ENCODE measurements at places on chromosomes 3 and 15.
A peak's percentile ranks its signal among the peaks of the same experiment; 100 is the strongest.

DNA sequence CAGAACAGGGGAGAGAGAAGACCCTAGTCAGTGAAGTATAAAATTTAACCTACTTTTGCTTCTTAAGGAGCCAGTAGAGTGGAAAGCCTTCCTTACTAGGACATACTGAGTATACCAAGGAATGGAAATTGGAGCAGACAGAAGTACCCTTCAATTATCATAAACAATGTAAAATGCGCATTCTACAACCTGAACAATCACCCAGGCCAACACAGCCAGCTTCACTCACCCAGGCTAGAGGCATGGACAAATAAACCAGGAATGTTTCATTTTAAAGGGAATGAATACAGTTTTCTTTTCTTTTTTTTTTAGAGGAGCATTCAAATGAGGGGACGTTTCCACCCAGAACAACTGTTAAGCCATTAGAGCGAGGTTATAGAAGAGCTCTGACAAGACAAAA is 41.9 kb upstream of the PLXND1 start:
- no peak for DNase-seq

GRCh38 chr15:79381593-79381992 is 50.5 kb upstream of the MINAR1 start:
- DNase-seq, result no peak

DNA sequence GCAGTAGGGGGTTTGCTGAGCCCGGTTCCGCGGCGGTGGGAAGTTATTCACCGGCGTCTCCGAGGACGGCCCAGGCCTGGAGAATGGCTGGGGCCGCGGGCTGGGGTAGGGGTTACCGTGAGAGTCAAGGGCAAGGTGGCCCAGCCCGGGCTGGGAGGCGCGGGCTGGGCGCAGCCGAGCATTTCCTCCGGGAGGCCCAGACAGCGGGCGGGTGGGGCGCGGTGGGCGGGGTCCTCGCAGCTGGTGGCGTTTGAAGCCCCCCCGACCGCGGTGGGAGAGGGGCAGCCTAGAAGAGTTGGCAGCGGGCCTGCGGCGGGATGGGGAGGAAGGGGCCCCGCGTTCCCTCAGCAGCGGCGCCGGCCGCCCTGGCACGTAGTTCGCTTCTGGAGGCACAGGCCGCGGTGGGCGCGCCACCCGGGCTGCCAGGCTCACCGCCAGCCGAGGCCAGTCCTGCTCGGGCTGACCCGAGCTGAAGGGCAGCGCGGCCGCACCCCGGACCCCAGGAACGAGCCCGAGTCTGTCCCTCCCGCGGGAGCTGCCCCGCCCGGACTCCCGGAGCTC is 960 bp upstream of the KLF13 start:
- DNase-seq, result no peak

- DNase-seq, result no peak
Observed at GRCh38 chr3:24740326-24740725, 245.7 kb upstream of the THRB start.

- DNase-seq, result no peak
Observed at GRCh38 chr3:12947504-12948369, 106.4 kb upstream of the RPL32 start.

DNA sequence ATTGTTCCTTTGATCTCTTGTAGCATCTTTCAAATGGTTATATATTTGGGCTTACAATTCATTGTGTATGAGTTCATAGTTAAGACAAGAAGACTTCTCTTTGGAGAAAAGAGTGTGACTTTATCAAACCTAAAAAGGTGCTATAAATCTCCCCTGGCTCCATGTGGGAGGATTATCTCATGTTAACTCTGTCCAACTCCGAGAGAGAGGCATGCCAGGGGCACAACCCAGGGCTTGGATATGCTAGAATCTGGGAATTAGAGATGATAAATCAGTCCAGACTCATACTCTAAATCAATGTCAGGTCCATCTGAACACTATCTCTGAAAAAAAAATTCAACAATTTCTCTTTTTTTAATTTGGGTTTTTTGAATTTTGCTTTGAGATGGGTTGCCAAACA is 462.8 kb downstream of the TUSC7 start:
- DNase-seq, result no peak

GRCh38 chr3:33092496-33093254 is 4.3 kb downstream of the GLB1 start:
- no peak for DNase-seq

DNA sequence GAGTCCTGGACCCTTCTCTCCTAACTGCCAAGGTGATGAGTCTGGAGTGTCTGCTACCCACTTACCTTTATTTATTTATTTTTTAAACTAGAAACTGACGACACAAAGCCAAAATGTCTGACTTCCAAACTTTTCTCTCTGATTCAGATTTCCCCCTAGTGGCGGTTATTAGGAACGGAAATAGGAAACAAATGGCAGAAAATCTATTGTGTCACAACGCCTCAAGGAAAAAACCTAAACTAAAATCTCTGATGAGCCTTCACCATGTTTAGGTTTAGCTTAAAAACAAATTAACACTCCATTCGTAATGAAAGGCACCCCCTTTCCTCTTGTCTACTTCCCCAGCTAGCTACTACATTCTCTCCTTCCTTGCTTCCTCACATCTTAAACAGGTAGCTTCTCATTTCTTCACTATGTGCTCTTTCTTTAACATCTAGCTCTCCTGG is 94.0 kb upstream of the MEX3B start:
- DNase-seq, result peak; percentile 18

DNA sequence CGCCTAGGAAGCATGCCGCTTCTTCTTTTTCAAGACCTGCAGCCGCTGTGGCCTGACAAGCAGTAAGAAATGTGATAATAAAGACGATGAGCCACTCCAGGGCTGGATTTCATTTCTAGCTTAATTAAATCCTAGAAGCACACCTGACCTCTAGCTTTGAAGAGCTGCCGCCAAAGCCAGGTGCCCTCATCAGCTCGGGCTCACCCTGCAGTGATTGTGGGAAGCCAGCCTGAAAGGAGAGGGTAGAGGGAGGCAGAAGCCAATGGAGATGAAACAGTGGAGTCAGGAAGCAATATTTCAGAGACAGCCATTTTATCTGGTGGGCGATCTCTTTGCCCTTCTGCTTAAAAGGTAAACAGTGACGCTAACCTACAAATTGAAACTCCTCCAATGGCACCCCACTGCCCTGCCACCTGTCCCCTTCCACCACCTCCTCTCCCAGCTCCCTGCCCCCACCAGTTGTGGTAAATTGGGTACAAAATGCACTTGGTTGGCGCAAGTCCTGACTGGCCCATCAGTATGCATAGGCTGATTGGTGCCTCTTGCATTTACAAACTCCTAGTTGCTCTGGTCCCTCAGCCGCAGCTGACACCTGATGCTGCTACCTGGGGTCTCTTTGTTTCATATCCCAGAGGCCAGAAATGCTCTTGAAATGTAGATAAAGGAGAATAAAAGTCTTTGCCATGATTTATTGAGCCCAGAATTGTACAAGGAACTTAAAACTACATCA is 385.3 kb downstream of the PDCD6IP start:
- DNase-seq, result peak; percentile 73

DNA sequence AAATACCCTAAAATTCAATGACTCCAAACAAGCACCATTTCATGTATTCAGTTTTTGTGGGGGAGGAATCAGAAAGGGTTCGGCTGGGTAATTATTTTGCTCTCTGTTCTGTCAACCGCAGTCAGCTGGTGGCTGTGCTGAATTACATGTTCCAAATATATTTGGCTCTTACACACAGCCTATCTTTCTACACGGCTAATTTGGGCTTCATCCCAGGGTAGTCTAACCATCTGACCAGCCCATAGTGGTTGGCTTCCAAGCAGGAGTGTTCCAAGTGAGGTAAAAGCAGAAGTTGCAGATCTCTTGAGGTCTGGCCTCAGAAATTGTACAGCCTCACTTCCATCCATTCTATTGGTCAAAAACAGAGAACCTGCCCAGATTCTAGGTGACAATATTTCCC is 760.8 kb upstream of the SEMA6D start:
- peak; percentile 66 for DNase-seq

DNA sequence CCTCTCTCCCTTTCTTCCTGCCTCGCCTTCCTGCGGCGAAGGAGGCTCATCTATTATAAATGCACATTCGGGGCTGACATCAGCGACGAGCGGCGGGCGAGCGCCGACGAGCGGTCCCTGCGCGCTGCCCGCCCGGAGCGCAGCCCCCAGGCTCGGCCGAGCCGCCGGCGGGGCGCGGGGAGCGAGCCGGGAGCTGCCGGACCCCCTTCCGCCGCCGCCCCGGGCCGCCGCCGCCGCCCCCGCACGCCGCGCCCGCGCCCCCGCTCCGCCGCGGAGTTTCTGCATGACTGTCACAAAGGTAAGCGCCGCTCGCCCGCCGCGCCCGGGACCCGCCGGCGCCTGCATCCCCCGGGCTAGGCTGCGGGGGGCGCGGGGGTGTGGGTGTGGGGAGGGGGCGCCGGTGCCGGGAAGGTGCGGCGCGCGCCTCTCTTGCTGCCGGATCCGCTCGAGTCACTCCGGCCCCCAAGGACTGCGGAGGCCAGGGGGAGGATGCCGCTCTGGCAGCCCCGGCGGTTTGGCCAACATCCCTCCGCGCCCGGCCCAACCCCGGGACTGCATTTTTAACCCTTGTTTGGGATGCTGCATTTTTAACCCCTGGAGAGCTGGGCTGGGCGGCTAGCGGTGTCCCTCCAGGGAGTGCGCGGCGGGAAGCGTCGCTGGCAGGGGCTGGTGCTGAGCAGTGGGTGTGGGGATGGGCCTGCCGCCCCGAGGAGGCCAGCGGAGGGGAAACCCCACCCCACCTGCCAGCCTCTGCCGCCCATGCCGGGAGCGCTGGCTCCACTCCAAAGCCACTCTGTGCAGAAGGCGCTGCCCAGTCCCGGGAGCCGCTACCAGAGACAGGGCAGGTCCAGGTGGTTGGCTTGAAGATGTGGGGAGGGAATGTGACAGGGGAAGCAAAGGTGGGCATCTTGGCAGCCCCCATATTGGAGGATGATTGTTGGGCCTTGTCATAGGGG is at the start of gene CORO2B:
Gene CORO2B (plus strand): TSS at position 14 of the 956 bp plus-strand sequence. CDS start 270 bp downstream, at position 284.
- DNase-seq, result peak; percentile 81

DNA sequence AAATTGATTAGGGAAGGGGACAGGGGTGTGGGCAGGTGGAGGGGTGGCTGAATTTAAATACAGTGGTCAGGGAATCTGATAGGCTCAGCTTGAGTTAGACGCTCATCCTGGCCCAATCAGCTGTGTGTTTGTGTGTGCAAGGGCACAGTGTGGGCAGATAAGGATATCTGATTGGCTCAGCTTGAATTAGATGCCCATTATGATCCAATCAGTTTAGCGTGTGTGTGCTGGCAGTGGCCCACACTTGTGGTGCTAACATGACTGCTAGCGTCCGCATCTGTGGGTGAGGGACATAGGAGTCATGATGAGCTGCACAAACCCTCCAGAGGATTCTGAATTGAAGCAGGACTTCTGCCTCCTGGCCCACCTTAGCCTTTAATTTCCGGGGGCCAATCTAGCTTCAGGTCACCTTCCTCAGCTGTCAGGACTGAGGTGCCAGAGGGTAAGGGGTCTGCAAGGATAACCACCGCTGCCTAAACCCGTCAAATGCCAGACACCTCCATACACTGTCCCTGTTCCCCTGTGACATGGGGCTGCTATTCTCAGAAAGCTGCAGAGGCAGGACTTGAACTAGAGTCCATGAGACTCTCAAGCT is 97.3 kb downstream of the CORO2B start:
- DNase-seq, result no peak

DNA sequence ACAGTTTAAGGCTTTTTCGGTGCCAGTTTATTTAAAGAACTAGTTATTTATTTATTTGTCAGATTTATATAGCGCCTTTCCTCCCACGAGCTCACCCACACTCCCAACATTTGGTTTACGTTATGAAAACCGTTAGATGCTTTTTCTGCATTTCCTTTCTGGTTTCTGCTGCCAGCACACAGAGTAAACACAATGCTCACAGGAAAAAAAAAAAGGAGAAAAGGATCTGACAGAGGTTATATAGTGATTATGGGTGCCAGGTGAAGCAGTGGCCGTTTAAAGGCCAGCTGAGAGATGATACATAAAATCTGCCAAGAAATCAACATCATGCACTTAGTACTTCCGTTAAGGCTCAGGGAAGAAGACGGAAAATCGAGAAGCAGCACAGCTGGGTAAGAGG is 37.9 kb downstream of the ETV5 start:
- DNase-seq, result no peak

- DNase-seq, result no peak
Observed at GRCh38 chr3:64220161-64220914, 4.9 kb downstream of the PRICKLE2 start.

Data from cerebellum (tissue), 4 donors.